ENCODE measurements at places on chromosomes 5 and 9. TPM values are rescaled to one million over a fixed set of nuclear protein-coding genes. Genes with fewer than 3 reads are reported as not detected.

The PCDH1 gene
- total RNA-seq = 2.4 TPM

The MAST4 gene
- total RNA-seq = 1.6 TPM

The NPR3 gene
- total RNA-seq = 20.8 TPM

The FCN2 gene
- total RNA-seq = not detected

The FCHO2 gene
- 12.8 TPM for total RNA-seq
